Osteocyte (in vitro differentiated cells): ENCODE measurements at places on chromosomes 12 and 14. TPM values are rescaled to one million over a fixed set of nuclear protein-coding genes. Genes with fewer than 3 reads are reported as not detected.

DNA sequence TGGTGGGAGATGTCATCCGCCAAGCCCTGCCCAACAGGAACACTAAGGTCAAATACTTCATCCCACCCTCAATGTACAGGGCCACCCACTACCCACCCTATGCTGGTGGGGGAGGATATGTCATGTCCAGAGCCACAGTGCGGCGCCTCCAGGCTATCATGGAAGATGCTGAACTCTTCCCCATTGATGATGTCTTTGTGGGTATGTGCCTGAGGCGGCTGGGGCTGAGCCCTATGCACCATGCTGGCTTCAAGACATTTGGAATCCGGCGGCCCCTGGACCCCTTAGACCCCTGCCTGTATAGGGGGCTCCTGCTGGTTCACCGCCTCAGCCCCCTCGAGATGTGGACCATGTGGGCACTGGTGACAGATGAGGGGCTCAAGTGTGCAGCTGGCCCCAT, 3.5 kb downstream of the B3GNT4 start:
- H3K4me1 ChIP-seq, result peaks cover 7% of the 10 kb centered on the region
- peaks cover 26% of the 10 kb centered on the region for H3K36me3 ChIP-seq
- no peak for DNase-seq
- H3K27ac ChIP-seq, result no peak overlapping the region
- peaks cover 10% of the 10 kb centered on the region for H3K27me3 ChIP-seq

DNA sequence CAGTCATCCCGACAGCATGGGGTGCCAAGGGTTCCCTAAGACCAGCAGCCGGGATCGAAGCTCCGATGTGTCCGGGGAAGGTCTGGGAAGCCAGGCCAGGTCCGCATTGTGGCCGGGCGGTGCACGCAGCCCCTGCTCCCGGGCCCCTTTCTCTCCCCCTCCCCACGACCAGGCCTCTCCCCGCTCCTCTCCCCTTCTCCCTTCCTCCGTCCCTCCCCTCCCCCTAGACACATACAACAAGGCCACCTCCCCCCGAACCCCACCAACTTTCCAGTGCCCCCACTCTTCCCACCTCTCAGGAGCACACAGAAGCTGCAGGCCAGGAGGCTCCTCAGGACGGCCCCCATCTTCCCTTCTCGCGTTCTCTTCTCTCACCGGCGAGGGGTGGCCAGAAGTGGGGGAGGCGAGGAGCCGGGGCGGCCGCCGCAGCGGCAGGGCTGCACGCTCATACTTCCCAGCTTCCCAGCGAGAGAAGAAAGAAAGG, 413 bp downstream of the LRP6 start:
- H3K36me3 ChIP-seq, result no peaks in the 10 kb centered on the region
- no peaks in the 10 kb centered on the region for H3K27me3 ChIP-seq
- DNase-seq, result no peak
- peak overlapping the region; percentile 99 for H3K27ac ChIP-seq
- H3K4me1 ChIP-seq, result peaks cover 31% of the 10 kb centered on the region

The POTEG gene
- not detected in 2 replicates for total RNA-seq

The WNT1 gene
- total RNA-seq, result not detected in 2 replicates

The ACSS3 gene
- total RNA-seq, result 5.6 and 6.0 TPM in 2 replicates

- no peak for DNase-seq
- no peak overlapping the region for H3K27ac ChIP-seq
- no peaks in the 10 kb centered on the region for H3K36me3 ChIP-seq
- H3K27me3 ChIP-seq, result no peaks in the 10 kb centered on the region
- no peak overlapping the region for H3K4me3 ChIP-seq
- peaks cover 20% of the 10 kb centered on the region for H3K4me1 ChIP-seq
Observed at GRCh38 chr14:22438742-22439141, 150.3 kb downstream of the DAD1 start.

- H3K27me3 ChIP-seq, result no peaks in the 10 kb centered on the region
- peak overlapping the region; percentile 21 for H3K27ac ChIP-seq
- peaks cover 22% of the 10 kb centered on the region for H3K36me3 ChIP-seq
Observed at GRCh38 chr12:65960820-65961189, 136.5 kb downstream of the HMGA2 start.

The HECTD4 gene
- 62.6 and 63.3 TPM in 2 replicates for total RNA-seq

- DNase-seq, result no peak
- no peak overlapping the region for H3K4me3 ChIP-seq
- no peak overlapping the region for H3K27ac ChIP-seq
- no peaks in the 10 kb centered on the region for H3K36me3 ChIP-seq
- no peaks in the 10 kb centered on the region for H3K4me1 ChIP-seq
Observed at GRCh38 chr12:126591533-126591932, 1526.3 kb downstream of the AACS start.

The ISM2 gene
- total RNA-seq, result not detected in 2 replicates

DNA sequence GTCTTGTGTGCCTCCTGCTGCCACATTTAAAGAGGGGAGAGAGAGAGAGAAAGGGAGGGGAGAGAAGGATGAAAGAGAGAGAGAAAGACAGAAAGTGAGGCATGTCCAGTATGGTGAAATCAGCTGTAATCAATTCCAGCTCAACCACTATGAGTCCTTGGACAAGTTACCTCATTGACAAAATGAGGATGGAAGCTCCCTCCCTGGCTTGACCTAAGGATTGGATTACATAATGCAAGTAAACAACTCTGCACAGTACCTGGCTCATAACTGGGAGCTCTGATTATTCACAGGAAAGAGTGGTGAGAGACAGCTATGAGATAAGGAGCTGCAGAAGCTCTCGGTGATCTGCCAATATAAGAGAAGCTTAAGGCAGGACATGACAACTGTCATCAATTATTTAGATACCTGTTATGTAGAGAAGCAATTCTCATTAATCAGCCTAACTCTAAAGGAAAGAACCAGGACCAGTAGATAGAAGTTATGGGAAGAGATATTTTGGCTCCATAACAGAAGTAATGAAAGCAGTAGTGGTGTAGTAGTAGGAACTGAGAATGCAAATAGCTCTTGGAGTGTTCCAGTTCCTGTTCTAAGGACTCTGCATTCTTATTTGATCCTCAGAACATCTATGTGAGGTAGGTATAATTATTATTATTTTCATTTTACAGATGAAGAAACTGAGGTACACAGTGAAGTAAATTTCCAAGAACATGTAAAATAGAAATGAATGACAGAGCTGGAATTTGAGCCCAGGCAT, 791.6 kb downstream of the DIO2 start:
- no peaks in the 10 kb centered on the region for H3K27me3 ChIP-seq
- peaks cover 4% of the 10 kb centered on the region for H3K4me1 ChIP-seq
- DNase-seq, result no peak
- H3K4me3 ChIP-seq, result no peak overlapping the region
- no peak overlapping the region for H3K27ac ChIP-seq

- no peak overlapping the region for H3K4me3 ChIP-seq
- H3K4me1 ChIP-seq, result no peaks in the 10 kb centered on the region
- DNase-seq, result no peak
- H3K27ac ChIP-seq, result no peak overlapping the region
- no peaks in the 10 kb centered on the region for H3K36me3 ChIP-seq
Observed at GRCh38 chr12:119528241-119528640, 65.3 kb upstream of the TMEM233 start.

The TEX22 gene
- total RNA-seq, result 3.1 and 4.9 TPM in 2 replicates

The DNM1L gene
- 52.0 and 67.0 TPM in 2 replicates for total RNA-seq

DNA sequence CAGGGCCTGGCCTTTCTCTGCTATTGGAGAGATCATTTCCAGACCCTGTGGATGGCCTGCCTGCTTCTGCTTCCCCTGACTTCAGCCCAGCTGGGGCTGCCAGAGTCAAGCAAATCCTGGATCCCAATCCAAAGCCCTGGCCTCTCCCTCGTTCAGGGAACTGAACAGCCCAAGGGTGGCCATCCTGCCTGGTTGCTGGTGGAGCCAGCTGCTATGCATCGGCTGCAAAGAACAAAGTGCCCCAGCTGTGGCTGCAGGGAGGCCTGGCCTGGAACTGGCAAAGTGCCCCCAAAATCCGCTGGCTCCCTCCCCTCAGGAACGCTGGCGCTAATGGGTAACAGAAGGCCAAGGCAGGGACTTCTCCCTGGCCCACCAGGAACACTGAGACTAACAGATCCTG, 56.4 kb downstream of the LRRC74A start:
- no peak for DNase-seq
- H3K36me3 ChIP-seq, result no peaks in the 10 kb centered on the region
- H3K4me1 ChIP-seq, result peaks cover 11% of the 10 kb centered on the region
- H3K27ac ChIP-seq, result no peak overlapping the region
- no peak overlapping the region for H3K4me3 ChIP-seq
